ENCODE measurements at places on chromosomes 5 and 9.
A peak's percentile ranks its signal among the peaks of the same experiment; 100 is the strongest.

DNA sequence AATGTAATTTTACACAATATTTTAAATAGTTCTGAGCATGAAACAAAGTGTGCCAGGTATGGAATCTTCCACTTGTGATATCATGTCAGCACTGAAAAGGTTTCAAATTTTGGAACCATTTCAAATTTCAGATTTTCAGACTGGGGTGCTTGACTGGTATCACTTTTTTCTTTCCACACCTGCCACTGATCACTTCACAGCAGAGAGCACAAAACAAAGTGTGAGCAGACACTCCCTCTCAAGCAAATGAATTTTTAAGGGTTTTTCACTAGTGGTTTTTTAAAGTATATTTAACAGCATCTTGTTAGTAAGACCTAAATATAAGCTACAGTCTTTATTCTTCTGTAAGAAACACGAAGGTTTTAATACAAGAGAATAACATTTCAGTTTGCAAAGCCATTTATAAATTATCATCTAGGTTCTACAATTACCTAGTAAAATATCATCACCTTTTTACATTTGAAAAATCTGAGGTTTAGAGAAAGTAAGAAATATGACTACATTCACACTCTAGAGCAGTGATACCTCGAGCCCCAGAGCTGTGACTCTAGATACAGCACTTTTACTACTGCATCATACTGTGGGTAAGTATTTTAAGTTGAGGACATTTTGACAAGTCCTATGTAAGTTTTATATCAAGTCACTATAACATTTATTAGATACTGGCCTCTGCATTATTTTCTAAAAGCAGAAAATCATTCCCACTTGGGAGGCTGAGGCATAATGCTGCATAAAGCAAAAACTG lies 14.6 kb downstream of the GOLPH3 start:
- DNase-seq = no peak

- DNase-seq = no peak
Observed at GRCh38 chr9:121868626-121869025, 217.2 kb downstream of the DAB2IP start.

GRCh38 chr9:135294836-135295235 lies 184.7 kb upstream of the PPP1R26 start:
- DNase-seq = no peak

GRCh38 chr5:124446120-124446519 lies 300.3 kb downstream of the ZNF608 start:
- DNase-seq = no peak

DNA sequence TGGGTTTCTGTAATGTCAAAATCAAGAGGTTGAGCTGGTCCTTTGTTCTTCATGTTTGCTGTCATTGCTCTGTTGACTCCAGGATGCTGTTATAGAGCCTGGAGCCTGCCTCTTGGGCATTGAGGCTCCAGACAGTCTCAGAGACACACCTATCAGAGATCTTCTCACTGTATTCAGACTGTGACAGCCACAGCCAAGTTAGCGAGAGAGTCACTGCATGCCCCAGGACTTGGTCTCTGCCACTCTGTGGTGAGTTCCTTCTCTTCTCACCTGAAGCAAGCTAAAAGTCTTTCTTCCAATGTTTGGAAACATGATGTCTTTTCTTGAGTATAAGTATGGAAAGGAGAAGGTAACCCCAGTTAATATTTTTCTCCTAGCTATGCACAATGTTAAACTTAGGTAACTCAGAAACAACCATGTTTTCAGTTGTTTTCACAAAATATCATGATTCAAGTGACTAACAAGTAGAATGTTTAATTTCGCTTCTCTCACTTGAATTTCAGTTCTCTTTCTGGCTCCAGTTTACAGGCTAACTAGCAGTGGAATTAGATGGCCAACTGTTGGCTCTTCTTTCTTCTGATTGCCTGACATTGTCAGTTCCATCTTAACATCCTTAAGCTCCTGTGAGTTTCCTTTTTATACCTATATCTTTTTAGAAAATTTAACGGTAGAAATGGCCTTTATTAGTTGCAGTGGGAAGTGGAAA lies 20.6 kb upstream of the ZFYVE16 start:
- no peak for DNase-seq

- no peak for DNase-seq
Observed at GRCh38 chr5:133658327-133658726, 46.0 kb upstream of the FSTL4 start.

GRCh38 chr9:96242811-96243210 lies 59.2 kb downstream of the HSD17B3 start:
- DNase-seq = no peak

DNA sequence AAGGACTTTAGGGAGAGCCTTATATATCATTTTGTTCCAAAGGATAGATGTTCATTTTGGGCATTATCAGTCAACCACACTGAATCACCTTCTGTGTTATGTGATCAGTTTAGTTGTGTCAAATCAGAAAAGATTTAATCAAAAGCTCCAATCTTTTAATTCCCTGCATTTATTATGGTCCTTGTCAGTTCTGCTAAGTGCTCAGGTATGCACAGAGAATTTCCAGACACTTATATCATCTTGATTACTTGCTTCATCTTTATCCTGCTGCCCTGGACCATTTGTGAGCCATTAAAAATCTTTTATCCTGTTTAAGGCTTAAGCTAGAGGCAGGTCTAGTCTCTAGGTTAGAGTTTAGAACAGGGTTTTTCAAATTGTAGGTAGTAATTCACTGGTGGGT lies 179.1 kb downstream of the CWC27 start:
- DNase-seq = no peak

GRCh38 chr9:124973807-124974206 lies 32.9 kb upstream of the GOLGA1 start:
- DNase-seq = no peak

GRCh38 chr9:91315191-91315590 lies 46.5 kb downstream of the AUH start:
- no peak for DNase-seq

GRCh38 chr9:27347889-27348288 lies 50.9 kb upstream of the EQTN start:
- no peak for DNase-seq

DNA sequence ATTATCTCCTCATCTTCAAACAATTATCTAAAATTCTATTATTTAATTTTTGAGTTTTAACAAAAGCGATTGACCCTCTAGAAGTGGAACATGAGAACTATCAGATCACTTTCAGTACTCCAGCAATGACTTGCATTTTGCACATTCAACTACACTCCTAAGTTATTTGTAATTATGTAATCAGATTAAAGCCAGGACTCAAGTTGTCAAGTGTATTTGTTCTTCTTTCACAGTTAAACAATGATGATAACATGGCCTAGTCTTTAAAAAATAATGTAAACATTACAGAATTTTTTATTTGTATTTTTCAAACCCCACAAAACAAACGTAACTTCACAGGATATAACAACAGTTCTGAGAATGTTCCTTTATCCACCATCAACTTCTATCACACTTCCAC lies 2148.9 kb upstream of the ACO1 start:
- no peak for DNase-seq

DNA sequence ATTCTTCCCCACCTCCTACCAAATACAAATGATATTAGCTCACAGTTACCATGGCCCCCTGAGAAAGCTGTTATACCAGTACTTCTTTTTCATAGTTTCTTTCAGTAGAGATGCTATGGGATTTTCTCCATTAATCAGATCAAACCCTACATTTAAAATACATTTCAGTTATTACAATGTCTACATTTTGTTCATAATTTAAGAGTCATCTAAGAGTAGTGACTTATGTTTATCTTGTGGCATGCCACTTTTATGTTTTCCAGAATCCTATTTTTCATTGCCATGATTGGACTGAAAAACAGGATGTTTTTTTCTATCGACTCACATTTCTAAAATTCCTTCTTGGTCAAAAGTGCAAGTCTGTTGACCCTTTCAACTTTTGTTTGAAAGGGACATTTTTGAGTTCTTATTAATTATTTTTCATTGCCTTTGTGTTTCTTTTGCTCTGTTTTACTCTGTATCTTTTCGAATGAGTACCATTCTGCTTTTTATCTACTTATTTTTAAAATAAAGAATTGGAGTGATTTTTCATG lies 77.4 kb upstream of the ANXA1 start:
- no peak for DNase-seq

DNA sequence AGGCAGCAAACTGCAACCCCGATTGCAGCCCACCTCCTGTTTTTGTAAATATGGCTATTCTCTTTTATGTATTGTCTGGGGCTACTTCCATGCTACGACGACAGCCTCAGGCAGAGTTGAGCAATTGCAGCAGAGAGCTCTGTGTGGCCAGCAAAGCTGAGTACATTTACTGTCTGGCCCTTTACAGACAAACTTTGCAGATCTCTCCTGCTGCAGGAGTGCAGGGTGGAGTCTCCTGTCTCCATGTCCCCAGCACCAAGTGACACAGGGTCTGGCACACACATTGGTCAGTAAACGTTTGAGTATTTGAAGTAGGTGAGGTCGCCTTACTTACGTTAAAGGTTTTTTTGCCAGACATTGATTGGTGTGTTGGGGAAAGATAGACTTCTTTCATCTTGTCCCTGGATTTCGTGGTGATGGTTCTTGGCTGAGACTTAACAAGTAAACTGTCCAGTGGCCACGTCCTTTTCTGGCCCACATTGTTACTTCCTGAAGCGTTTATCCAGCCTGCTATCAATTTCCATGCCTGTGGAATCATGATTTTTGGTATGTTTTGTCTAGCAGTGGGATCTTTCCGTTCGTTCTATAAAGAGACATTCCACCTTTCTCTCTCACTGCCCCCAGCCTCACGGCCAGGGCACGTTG lies 27.2 kb downstream of the PRRC2B start:
- no peak for DNase-seq

GRCh38 chr5:33999978-34000377 lies 7.9 kb downstream of the AMACR start:
- no peak for DNase-seq

- DNase-seq = no peak
Observed at GRCh38 chr9:97714435-97714834, 17.3 kb upstream of the XPA start.

DNA sequence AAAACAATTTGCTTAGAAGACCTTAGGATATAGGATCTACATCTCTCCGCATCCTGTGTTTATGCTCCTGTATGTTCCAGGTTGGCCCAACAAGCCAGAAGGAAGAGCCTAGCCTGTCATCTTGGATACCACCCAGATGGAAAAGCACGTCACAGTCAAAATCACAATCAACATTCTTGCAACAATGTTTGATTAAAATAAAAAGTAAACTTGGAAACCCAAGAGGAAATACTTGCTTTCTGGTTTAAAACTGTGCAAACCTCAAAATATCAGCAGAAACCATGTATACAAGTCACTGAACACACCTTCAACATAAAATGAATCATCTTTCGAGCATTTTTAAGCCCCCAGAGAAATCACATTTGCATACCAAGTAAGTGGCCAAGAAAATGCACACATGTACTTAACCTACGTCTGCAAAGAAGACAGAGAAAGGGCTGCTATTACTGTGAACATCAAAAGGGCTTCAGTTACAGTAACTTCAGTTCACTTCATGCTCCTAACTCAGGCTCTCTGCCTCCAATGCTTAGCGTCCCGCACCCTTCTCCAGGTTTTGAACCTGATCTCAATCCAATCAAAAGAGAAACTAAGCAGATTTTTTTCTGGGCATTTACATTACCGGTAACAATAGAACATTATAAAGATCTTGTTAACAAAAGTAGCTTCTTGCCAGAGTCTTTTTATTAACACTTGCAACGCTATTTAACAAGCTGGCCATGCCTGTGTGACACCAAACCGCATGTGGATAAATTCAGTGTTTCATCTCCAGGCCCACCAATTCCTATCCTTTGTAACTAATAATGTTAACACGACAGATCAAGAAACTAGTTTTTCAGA lies 1.3 kb downstream of the ENC1 start:
- peak; percentile 58 for DNase-seq

DNA sequence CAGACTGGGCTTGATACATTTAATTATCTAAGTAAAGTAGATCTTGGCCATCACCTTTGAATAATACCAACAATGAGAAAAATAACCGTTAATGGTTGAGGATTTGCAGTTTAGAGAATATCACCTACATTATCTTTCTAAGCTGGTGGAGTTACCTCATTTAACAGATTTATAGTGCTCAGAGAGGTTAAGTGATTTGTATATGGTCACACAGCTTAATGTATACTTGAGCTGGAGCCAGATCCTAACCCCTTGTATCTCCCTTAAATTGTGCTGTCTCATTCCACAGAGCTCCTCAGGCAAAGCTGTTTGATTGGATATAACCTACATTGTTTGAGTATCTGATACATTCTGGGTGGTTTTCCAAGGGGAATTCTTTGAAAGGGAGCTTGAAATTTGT lies 57.8 kb downstream of the INSYN2B start:
- no peak for DNase-seq

GRCh38 chr5:117161718-117162335 lies 587.2 kb upstream of the SEMA6A start:
- DNase-seq = no peak

DNA sequence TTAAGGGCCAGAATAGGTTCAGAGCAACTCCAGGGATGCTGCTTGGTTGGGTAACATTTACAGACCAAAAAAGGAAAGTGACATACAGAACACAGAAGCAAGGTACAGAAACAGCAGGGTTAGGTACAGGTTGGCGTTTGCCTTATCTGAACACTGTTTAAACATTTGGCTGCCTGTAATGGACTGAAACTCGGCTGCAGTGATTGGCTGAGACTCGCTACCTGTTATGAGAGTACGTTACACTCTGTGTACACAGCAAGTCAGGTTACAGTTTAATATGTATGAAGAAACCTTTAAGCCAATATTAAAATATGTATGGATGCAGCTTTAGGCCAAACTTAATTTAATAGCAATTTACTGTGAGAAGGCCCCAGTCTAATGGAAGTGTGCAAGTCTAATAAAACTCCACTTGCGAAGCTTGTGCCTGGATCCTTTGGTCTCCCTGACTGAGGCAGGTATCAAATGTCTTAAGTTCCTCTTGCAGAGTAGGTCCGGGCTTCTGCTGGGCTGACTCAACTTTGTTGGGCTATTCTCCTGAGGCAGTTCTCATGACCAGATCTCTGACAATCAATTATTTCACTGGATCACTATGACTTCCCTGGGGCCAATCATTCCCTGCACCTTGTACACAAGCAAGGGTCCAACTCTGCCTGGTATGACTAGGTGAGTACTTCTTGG lies 204.9 kb downstream of the ZNF462 start:
- DNase-seq = no peak

- no peak for DNase-seq
Observed at GRCh38 chr9:129241725-129242124, 63.7 kb upstream of the IER5L start.

- no peak for DNase-seq
Observed at GRCh38 chr9:135198586-135199285, 111.3 kb downstream of the OLFM1 start.

DNA sequence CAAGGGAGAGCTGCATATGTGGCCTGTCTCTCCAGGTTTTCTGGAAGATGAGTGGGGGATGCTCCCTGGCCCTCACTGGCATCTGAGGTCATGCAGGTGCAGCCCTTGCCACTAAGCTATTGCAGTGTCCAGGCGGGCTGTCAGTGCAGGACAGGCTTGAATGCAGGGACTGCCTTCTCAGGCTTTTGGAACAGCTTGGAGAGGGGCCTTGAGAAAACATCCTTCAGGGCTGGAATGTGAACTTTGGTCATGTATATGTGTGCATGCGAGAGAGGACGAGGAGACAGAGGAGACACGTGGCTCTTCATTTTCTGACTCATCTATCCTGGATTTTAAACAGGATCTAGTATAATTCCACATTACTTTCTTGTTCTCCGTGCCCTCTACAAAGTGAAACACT lies 90.3 kb downstream of the MACROH2A1 start:
- no peak for DNase-seq

- DNase-seq = no peak
Observed at GRCh38 chr9:7153566-7153965, 395.8 kb downstream of the KDM4C start.

- DNase-seq = no peak
Observed at GRCh38 chr5:9058161-9058560, 487.7 kb downstream of the SEMA5A start.

GRCh38 chr5:36301858-36302603 lies at the start of gene RANBP3L:
Gene RANBP3L, minus strand, starts transcription at chr5:36301902. Its CDS starts 486 bp downstream, at chr5:36301416.
- DNase-seq = no peak

Data from activated CD4-positive, alpha-beta T cell treated with anti-CD3 and anti-CD28 coated beads, Interleukin-10, Interleukin-2, amounts not matched to agents 100 ng/mL and 50 ng/mL, durations not matched to agents 16 hours and 8 hours (primary cell).